ENCODE measurements at places on chromosomes 13 and 19.

DNA sequence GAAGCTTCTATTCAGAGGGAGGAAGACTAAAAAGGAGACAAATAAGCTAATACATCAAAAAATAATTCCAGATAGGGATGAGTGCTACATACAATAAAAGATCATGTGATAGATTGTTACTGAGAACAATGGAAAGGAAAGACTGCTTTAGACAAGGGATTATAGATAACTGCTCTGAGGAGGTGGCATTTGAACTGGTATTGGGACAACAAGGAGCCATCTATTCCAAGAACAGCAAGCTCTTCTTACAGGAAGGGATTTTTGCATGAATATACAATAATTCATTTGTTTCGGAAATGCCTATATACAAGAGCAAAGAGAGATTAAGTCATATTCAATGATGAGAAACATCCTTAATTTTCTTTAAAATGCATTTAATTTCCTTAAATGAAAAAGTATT lies 540.5 kb upstream of the KLF12 start:
- no peak for DNase-seq

DNA sequence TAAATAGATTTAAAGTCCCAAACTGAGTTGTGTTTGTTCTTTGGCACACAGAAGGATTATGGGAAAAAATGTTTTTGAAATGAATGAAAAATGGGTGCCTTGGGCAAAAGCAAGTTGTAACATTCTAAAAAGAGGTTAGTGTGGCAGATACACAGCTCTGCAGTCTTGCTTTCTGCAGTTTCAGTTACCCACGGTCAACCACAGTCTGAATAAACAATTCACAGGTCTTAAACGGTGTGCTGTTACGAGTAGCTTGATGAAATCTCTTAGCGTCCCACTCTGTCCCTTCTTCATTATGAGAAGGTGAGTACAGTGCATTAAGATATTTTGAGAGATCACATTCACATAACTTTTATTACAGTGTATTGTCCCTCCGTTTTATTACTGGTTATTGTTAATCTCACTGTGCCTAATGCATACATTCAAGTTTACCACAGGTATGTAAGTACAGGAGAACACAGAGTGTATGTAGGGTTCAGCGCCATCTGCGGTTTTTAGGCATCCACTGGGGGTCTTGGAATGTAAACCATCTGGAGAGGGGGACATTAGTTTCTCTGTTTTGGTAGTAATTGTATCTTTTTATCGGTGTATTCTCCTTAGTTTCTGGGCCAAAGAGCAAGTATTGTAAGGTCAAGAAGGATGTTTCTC lies 8.1 kb downstream of the FARP1 start:
- no peak for DNase-seq

DNA sequence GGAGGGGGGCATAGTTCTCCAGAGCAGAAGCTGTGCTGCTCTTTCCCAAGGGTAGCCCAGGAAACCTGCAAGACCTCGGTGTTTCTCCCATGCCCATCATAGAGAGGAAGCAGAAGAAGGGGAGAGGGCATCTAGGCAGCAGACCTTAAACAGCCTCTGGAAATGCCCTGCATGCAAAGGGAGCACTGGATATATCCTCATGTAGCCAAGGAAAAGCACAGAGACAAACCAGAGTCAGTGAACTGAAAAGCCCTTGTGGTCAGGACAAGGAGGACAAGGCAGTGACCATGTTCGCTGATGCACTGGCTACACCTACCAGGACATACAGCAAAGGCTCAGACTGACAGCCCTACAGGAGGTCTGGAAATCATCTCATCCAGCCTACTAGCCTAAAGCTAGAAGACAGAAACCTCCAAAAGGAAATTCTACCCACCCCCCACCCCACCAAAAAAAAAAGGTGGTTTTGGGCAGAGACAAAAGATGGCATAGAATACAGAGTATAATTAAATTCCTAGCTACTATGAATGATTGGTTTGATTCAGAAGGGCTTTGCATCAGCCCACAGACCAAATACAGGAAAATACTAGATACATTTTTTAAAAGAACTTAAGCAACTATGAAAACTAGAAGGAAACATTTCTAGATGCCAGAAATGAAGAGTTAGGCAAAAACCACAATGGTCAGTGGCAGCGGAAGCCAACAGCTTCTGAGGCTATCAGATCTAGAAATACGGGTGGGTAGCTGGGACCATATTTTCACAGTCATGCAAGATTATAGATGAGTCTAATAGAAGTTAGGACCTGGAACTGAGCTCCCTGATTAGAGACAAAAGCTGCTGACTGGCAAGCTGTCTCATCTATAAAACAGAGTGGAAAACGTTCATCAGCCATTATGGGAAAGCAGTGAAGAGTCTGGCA lies 4.4 kb upstream of the TBC1D4 start:
- DNase-seq: no peak

DNA sequence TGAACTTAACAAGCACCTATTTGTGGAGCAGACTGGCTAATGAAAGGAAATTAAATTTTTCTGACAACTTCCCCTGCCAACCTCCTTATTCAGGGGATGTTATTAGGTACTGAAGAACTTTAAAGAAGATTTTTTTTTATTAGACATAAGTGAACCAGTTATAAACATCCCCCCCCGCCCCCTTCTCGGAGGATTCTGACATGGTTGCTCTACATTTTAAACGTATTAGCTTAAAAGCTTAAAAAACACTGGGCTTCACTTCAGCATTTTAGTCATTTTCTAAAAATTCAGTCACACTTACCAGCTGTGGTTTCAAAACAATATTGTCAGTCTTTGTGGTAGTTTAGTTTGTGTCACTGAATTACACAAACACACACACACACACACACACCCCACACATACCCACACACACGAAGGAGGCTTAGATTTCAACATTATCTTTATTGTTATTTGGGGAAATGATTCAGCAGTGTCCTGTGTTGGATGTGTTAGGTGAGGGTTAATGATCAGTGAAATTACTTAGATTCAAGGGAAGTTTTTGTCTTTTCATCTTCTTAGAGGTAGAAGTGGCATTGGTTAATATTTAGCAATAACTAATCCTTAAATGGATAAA lies 145.7 kb downstream of the PCCA start:
- no peak for DNase-seq

- DNase-seq: no peak
Measured at GRCh38 chr19:38727868-38728660, 16.2 kb downstream of the CAPN12 start.

GRCh38 chr19:32977280-32977679 lies 5.2 kb downstream of the FAAP24 start:
- no peak for DNase-seq

DNA sequence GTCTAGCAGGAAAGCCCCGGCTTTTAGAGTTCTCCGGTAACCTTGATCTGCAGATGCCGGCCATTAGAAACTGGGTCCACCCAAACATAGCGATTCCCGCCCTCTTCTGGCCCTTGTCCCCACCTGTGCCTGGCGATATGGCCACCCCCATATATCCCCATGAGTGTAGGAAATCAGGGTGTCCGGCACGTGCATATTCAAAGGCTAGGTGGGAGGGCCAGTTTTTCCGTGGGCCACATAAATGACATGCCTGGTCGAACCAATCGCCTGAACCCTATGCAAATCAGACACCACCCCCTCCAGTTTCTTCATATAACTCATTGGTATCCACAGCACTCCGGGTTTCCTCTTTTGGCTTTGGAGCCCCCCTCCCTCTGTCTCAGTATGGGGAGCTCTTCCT lies 37.4 kb downstream of the ERICH4 start:
- no peak for DNase-seq

GRCh38 chr13:79671420-79671819 lies 190.5 kb downstream of the NDFIP2 start:
- DNase-seq: no peak

- no peak for DNase-seq
Measured at GRCh38 chr13:42660333-42660965, 86.5 kb downstream of the TNFSF11 start.

GRCh38 chr13:41212881-41213280 lies 18.5 kb upstream of the KBTBD7 start:
- DNase-seq: no peak

DNA sequence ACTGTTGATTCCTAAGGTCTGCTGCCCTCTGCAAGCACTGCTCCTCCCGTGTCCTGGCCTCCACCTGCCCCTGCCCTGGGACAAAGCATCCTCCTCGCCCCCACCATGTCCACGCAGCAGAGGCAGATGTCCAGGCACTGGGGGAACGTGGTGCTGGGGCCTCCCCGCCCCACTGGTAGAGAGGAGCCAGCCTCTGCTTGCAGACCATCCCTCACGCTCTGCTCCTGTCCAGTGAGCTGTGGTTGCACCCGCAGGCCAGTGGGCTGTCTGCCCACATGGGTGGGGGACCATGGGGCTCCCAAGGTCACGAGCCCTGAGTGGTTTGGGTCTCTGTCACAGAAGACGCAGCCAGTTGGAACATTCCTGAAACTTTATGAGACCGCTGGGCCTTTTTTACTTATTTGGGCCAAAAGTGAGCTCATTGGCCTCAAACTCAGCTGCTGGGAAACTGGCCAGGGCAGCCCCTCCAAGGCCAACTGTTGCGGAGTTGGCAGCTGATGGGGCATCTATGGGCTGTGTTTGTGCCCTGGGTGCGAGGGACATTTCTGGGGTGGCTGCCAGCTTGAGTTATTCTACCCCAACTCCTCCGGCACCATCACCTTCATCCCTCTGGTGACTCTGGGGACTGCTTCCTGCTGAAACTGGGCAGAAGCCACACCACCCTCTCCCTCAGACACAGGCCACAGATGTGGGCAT lies 64.8 kb upstream of the F7 start:
- DNase-seq: no peak

- no peak for DNase-seq
Measured at GRCh38 chr19:35045667-35046300, 4.3 kb downstream of the HPN start.

- DNase-seq: no peak
Measured at GRCh38 chr13:52743988-52744387, 4.4 kb upstream of the CNMD start.

GRCh38 chr13:44302233-44302632 lies 71.4 kb upstream of the SERP2 start:
- DNase-seq: no peak

DNA sequence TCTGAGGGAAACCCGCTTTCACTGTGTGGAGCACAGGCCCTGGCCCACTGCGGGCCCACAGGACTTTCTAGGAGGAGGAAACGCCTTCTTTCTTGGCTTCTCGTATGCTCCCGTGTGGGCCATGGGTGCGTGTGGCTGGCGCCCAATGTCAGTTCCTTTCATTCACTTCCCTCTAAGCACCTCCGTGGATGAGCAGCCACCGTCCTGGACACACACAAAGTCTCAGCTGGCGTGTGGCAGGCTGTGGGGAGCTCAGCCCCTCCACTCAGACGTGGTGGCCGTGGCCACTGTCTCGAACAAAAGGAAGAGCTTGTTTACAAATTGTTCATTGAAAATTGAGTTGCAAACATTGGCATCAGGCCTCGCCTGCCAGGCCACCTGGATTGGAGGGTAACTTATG lies 240.0 kb upstream of the SGCG start:
- no peak for DNase-seq

- DNase-seq: no peak
Measured at GRCh38 chr13:99347911-99348451, 40.8 kb upstream of the GPR183 start.

- no peak for DNase-seq
Measured at GRCh38 chr19:57815247-57816075, 748 bp upstream of the ZNF552 start.

GRCh38 chr19:16898361-16899015 lies 9.7 kb downstream of the F2RL3 start:
- DNase-seq: no peak

DNA sequence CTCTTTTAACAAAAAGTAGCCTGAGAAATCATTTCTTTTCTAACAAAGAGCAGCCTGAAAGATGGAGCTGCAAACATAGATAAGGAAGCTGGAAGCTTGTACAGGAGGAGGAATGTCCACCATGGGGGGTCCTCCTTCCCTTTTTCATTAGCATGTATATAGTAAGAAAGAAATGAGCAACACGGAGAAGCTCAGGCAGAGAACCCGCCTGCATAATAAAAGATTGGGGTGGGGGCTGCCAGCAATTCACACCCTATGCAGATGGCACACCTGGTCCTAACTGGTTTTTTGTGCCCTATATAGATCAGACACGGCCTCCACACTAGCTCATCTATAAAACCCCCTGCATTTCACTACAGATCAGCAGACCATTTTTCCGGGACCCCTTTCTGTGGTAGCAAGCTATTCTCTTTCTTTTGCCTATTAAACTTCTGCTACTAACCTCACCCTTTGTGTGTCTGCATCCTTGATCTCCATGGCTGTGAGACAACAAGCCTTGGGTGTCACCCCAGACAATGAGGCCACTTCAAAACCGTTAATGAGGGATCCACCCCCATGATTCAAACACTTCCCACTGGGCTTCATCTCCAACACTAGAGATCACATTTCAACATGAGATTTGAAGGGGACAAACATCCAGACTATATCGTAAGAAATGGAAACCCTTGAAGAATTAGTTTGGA lies 167.5 kb upstream of the FREM2 start:
- DNase-seq: no peak

- no peak for DNase-seq
Measured at GRCh38 chr19:2372076-2372612, 12.1 kb downstream of the TMPRSS9 start.

GRCh38 chr13:50598338-50598737 lies 245.2 kb downstream of the DLEU7 start:
- DNase-seq: no peak

DNA sequence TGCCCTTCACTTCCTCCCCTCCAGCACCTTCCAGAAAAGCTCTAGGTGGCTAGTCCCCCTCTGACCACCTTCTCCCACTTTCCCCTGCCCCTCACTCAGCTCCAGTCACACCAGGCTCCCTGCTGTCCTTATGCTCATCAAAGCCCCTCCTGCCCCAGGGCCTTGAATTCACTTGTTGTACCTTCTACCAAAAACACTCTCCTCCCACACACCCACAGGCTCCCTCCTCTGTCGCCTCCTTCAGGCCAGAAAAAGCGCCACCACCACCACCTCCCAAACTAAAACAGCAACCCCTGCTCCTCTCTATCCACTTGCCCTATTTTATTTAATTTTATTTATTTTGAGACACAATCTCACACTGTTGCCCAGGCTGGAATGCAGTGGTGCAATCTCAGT lies 4.8 kb upstream of the CEACAM16 start:
- no peak for DNase-seq

DNA sequence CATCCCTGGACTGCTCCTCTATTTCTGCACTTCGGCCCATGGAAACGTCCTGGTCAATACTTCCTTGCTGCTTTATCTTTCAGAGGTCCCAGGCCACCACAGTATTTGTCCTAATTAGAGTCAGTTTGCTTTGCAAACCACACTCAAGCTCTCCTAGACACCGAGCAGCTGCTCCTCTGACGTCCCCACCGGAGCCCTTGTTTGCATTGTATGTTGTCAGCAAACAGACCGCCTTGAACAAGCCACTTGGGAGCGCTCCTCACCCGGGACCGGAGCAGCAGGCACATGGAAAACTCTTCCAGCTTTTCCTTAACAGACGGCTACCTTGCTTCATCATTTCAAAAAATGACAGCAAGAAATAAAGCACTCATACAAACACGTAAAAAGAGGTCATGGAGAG lies 51.5 kb upstream of the GTF3A start:
- DNase-seq: no peak

GRCh38 chr19:50719566-50719965 lies at the start of gene SHANK1:
SHANK1 (minus strand) TSS chr19:50719802; CDS start chr19:50716919, 2,883 bp downstream.
- DNase-seq: no peak

Data from NCI-H446 treated with DMSO at 0.1 percent for 48 hours (cell line).